WTC11 (cell line): ENCODE measurements at places on chromosomes 2 and 18.

DNA sequence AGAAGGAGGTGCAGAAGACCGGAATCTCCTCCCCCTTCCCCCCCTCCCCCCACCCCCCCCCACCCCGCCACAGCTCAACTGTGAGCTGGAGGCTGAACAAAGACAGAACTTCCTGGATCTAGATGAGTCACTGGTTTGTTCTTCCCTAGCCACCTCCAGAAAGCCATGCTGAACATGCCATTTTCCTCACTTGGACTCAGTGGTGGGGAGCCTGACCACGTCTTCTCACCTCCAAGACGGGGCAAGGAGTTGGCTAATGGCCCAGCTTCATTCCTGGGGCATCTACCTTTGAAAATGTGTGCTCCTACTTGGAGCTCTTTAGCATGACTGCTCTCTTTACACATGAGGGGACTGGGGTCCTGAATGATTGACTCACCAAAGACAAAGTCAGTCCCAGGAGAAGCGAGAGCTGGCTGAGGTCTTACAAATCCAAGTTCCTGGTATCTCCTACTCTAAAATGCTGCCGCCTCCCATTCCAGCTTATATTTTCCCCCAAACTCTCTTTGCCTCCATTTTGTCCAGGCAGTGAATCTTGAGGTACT is 22.6 kb upstream of the FZD5 start:
- no peak for DNase-seq

- DNase-seq, result peak; percentile 25
Observed at GRCh38 chr2:97858442-97858841, 137.3 kb downstream of the TMEM131 start.

GRCh38 chr2:46568212-46569009 is 89.0 kb downstream of the TMEM247 start:
- DNase-seq, result no peak

DNA sequence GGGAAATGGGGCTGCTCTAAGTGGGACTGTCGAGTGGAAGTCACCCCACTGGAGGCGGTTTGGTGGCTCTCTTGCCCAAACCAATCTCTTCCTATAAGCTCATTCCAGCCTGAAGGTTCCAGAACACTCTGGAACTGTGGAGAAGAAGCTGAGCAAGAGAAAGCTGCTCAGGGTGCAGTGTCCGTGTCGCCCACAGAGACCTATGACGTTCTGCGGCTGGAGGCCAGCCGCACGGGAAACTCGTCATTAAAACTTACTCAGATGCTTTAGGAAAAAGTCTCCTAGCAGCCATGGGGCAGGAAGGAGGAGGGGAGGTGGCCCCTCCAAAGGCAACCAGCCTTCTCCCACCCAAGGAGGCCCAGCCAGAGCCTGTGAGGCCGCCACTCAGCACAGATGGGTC is 41.7 kb downstream of the ADCY3 start:
- no peak for DNase-seq
